T-helper 22 cell (primary cell): ENCODE measurements at places on chromosomes 6 and 20.

GRCh38 chr6:3878048-3878666 is 29.0 kb downstream of the FAM50B start:
- no peak for DNase-seq

DNA sequence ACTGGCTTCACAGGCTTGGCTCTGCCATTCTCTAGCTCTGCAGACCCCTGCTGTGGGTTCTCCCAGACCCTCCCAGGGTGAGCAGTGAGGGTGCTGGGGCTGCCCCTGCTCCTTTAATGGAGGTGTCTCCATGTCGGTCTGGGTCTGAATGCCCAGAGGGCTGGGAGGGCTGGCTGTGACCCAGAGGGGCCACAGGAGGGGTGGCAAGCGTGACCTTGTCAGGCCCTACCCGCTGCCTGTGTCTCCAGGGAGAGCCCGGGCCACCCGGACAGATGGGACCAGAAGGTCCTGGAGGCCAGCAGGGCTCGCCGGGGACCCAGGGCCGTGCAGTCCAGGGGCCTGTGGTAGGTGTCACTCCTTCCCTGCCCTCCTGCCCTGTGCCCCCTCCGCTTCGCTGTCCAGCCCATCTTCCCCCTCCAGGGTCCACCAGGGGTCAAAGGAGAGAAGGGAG is 32.1 kb downstream of the COL20A1 start:
- DNase-seq, result no peak

DNA sequence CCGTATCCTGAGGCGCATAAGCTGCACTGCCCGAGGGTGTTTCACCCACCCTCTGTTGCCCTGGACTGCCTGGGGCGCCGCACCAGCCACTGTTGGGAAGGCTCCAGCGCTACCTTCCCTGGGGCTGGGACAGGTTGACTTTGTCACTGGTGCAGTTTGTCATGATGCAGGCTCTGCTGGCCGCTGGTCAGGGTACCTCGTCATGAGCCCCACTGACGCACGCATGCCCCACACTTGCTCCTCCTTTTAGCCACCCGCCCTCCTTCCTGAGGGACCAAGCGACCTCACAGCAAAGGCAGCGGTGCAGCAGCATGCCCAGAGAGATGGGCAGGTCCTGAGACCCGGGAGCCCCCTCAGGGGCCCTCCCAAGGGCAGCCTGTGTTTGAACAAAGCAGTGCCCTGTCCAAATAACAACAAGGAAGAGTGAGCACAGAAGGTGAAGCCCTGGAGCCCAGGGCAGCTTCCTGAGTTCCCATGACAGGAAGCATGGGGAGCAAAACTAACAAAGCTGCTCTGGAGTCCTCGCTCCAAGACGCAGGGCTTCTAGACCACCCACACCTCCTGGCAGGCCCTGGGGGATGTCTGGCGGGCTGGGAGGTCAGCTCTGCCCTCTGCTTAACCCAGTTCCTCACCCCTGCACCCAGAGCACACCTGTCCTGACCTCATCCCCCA is 50.1 kb upstream of the SMOC2 start:
- DNase-seq, result no peak

DNA sequence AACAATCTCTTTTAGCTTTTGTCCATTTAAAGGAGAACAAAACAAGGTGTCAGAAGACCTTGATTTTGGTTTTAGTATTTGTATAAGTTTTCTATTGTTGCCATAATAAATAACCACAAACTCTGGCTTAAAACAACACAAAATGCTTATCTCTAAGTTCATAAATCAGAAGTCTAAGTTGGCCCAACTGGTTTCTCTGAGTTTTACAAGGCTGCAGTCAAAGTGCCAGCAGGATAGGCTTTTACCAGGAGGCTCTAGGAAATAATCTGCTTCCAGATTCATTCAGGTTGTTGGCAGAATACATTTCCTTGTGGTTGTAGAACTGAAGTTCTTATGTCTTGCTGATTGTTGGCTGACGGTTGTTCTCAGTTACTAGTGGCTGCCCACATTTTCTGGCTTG is 147.2 kb upstream of the HMGCLL1 start:
- DNase-seq, result no peak

GRCh38 chr20:50876816-50877215 is 54.4 kb downstream of the ADNP start:
- no peak for DNase-seq

- no peak for DNase-seq
Measured at GRCh38 chr6:34667481-34668238, 28.9 kb downstream of the ILRUN start.

- no peak for DNase-seq
Measured at GRCh38 chr20:34883087-34883688, 6.8 kb downstream of the ACSS2 start.

- no peak for DNase-seq
Measured at GRCh38 chr6:101818051-101818450, 424.5 kb downstream of the GRIK2 start.

DNA sequence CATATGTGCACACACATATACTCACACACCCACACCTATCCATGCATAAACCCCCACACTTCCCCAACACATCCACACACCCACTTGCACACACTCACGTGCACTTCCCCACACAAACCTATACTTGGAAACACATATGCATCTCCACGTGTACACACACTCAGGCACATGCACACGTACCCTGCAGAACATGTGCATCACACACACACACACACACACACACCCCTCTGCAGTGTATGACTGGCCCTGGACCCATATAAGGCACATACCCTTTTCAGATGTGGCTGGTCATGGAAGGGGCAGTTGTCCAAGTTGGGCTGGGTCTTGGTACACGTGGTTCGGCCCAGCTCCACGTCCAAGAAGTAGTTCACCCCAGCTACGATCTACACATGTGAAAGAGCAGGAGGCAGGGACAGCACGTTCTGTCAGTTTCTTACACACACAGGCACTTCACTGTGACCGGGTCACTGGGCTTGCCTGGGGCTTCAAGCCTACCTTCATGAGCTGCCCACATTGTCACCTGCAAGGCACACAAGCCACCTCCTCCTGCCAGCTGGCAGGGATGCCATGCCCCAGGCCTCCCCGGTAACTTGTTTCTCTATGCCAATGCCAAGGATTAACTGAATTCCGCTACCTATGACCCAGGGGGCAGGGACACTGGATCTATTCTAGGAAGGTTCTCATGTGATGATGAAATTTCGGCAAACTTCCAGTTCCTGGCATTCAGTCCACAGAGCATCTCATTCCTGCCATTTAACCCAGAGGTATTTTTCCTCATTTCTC is 2.6 kb downstream of the CST3 start:
- no peak for DNase-seq

GRCh38 chr6:4355241-4355640 is 219.9 kb upstream of the ECI2 start:
- DNase-seq, result no peak

GRCh38 chr6:35765739-35766138 is 10.7 kb upstream of the CLPSL2 start:
- no peak for DNase-seq

DNA sequence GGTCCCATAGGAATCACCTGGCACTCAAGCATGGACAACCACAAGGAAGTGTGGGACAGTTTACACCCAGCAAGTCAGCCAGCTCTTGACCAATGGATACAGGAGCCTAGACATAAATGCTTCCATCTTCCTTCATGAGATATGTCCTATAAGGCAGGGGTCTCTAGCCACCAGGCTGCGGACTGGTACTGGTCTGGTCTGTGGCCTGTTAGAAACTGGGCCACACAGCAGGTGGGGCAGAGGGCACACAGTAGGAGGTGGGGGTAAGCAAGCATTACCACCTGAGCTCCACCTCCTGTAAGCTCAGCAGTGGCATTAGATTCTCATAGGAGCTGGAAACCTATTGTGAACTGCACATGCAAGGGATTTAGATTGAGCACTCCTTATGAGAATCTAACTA is 437.1 kb downstream of the CD109 start:
- no peak for DNase-seq

- no peak for DNase-seq
Measured at GRCh38 chr20:40335901-40336351, 353.1 kb downstream of the MAFB start.

DNA sequence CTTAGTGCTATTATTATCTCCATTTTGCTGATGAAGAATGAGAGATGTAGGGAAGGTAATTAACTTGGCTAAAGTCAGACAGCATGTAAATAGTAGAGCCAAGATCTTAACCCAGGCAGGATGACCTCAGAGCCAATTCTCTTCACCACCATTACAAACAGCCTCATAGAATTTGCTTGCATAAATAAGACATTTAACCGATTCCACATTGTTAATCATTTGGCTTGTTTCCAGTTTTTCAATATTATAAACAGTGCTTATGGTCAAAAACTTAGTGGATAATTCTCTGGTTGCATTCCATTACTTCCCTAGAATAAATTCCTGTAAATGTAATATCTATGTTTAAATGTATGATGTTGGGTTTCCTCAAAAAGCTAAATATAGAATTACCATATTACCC is 19.1 kb upstream of the PRDM1 start:
- no peak for DNase-seq

DNA sequence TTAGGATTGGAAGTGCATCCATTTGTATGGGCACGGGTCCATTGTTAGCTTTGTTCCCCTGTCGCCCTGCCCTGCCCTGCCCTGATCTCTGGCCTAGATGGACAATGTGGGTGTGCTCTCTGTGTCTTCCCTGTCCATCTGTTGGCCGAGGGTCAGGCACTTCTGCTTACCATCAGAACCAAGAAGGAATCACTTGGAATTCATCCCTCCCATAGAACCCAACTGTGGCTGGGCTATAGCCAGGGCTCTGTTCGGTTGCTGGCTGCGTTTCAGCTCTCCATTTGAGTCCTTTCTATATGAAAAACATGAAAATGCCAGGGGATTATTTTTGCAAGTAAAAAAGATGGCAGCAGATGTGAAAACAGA is 26.6 kb upstream of the TULP4 start:
- DNase-seq, result no peak

GRCh38 chr6:39143238-39143930 is 28.4 kb upstream of the SAYSD1 start:
- DNase-seq, result no peak

- no peak for DNase-seq
Measured at GRCh38 chr6:15308435-15309213, 62.8 kb downstream of the JARID2 start.

- no peak for DNase-seq
Measured at GRCh38 chr6:21116736-21117135, 476.8 kb upstream of the SOX4 start.

DNA sequence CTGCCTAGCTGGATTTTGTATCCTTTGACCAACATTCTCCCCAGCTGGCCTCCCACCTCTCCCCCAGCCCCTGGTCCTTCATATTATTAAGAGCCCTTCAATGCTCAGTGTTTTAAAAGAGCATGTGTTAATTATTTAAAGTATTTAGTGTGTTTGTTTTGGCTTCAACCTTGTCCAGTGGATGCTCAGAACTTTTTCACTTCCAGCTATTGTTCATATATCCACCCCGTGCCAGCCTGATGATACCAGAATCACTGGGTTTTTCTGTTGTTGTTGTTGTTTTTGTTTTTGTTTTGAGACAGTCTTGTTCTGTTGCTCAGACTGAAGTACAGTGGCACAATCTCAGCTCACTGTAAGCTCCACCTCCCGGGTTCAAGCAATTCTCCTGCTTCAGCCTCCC is 30.4 kb upstream of the SNX9 start:
- DNase-seq, result no peak

GRCh38 chr20:53003420-53004154 is 31.4 kb downstream of the TSHZ2 start:
- no peak for DNase-seq

DNA sequence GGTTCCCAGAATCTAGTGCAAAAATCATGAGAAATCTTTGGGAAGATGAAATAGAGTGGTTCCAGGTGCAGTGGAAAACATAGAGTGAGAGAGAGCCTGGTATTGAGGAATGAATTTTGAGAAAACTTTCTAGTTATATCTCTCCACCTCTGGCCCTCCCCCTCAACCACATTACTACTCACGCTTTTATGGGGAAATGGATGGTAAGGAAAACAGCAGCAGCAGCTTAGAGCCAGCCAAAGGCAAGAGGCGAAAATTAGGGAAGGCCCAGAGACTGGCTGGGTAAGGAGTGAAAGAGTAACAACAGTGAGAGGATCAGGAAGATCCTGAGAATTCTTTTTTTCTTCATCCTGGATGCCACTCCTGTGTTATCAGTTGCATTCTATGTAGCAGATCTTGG is 187.9 kb upstream of the ECI2 start:
- DNase-seq, result no peak

DNA sequence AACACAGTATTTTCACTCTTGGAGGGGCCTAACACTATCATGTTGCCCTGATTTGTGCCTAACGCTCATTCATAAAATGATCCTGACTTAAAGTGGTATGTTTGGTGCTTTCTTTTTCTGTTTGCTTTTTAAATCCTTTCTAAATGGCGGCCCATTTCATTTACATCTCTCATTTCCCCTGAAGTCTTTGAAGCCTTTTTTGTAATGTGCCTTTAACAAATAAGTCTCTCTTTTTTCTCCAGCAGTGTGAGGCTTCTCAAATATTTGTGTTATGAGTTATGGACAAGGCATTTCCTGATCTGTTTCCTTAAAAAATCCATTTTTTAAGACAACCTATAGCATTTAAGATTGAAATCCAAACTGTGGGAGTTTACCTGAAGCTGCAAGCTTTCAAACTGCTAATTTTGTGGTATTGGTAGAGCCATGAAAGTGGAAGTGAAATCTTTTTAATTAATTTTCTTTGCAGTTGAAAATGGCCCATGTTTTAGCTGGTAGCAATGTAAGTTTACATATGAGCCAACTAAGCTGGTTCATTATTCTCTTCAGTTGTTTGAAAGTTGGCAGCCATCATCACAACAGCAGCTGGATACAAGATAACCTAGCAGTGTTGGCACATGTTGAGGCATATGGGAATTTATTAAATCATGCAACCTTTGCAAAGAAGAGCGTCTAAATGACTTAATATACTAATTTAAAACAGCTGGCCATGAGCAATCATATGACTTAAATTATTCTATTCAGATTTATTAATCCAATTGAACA is 469.7 kb downstream of the CDKAL1 start:
- DNase-seq, result no peak

DNA sequence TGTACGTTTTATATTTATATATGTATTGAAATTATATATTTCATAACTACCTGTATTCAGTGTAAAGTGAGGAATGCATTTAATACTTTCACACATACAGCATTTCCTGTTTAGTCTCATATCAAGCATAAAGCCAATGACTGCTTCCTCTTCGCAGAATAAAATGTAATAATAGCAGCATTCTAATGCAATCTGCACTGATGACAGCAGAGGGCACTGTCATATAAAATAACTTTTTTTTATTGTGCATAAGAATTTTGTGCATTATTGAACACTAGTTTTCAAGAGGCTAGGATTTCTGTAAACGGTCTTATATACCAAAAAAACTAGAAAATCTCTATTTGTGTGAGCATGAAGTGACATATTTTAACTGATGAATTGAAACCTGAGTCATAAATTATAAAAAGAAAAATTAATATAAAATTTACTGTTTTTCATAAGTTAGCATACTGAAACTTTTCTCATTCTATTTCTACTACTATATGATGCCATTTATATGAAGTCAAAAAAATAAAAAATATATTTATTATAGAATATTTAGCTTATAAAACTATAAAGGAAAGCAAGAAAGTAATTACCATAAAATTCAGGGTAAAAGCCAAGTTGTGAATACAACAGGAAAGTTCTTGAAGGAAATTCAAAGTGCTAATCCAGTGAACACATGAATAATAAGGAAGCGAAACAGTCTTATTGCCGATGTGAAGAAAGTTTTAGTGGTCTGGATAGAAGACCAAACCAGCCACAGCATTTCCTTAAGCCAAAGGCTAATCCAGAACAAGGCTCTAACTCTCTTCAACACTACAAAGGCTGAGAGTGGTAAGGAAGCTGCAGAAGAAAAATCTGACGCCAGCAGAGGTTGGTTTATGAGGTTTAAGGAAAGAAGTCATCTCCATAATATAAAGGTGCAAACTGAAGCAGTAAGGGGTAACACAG is 36.3 kb downstream of the RNF146 start:
- no peak for DNase-seq

GRCh38 chr6:88342336-88342735 is 176.2 kb upstream of the CNR1 start:
- DNase-seq, result no peak
